Daoy (cell line): ENCODE measurements at places on chromosomes 16 and 17. TPM values are rescaled to one million over a fixed set of nuclear protein-coding genes. Genes with fewer than 3 reads are reported as not detected.
A peak's percentile ranks its signal among the peaks of the same experiment; 100 is the strongest.

The ADAD2 gene
- total RNA-seq, result not detected in 2 replicates

The TP53TG3E gene
- not detected in 2 replicates for total RNA-seq

The IGFBP4 gene
- 67.4 and 68.8 TPM in 2 replicates for total RNA-seq

The UNC13D gene
- 0.06 and 0.86 TPM in 2 replicates for total RNA-seq

The NT5M gene
- total RNA-seq, result 2.7 and 4.2 TPM in 2 replicates

The EVPLL gene
- total RNA-seq, result not detected in 2 replicates

The CDK10 gene
- 9.9 and 11.4 TPM in 2 replicates for total RNA-seq

The MRPL12 gene
- total RNA-seq, result 19.3 and 19.9 TPM in 2 replicates

The FOXJ1 gene
- total RNA-seq, result not detected in 2 replicates

The STH gene
- total RNA-seq, result not detected in 2 replicates

DNA sequence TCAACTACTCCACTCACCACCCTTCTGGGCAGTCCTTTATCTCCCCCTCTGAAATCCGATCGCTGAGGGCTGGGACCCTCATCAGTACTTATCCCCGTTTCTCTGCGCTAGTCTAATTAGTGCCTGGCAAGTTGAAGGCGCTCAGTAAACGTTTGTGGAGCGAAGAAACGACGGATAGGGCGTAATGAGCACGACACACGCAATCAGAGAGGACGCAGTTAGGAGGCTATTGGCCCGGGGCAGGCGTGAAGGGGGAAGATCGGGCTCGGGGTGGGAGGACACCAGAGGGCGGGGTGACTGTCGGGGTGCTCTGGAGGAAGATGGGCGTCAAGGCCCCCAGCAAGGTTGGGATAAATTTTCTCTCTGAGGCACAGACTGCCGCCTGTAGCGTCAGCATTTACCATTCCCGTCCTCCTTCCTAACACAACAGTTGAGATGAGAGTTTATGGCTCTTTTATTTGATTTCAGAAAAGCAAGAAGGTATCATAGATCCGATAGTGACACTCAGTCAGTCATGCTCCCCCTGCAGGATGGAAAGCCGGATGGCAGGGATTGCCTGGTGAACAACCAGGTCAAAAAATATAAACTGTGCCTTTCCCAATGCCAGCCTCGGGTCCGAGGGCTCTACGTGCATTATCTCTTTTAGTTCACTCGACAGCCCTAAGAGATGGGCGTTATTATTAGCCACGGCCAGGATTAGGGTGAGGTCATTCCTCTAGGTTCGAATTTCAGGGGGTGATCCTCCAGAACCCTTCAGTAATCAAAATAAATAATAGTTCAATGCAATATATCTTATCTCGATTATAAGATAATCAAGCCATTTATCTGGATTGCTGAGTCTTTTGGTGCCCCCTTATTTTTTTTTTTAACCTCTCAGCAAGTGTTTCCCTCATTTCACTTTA is 9.5 kb upstream of the ARL4D start:
- peak; percentile 70 for DNase-seq

GRCh38 chr17:37134050-37134449 is 185.3 kb downstream of the AATF start:
- DNase-seq, result no peak

DNA sequence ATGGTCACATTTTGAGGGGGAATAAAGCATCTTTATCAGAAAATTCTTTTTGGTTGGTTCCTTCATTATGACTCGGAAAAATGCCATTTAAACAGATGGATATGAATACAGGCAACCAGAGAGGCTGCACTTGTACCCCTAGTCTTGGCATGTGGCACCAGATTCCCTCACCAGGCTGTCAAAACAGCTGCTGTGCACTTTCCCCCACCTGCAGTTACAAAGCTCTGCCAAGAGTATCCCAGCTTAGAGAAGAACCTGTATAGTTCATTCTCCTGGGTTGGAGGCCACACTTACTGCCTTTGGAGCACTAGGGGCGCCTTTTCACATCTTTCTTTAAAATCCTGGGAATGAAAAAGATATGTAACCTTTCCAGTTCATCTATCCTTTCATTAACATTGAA is 190.3 kb downstream of the KIF2B start:
- no peak for DNase-seq

- no peak for DNase-seq
These were observed 3.8 kb downstream of the RPUSD1 start for GRCh38 chr16:784431-784830.

GRCh38 chr17:62101090-62101489 is 36.0 kb upstream of the MED13 start:
- no peak for DNase-seq

DNA sequence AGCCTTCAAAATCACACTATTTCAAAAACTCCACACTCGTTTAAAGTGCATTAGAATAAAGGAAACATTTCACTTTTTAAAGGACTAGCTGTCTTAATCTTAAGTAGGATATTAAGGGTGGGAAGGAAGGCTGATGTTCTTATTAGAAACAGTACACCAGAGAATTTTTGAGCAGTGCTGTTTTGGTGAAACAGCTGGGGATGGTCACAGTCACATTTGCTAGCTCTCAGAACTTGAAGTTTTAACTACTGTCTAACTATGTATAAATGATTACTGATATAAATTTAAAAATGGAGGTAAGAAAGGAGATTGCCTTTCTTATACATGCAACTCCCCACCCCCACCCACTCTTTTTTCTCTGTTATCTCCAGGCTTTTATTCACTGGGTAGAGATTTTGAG is 38.5 kb upstream of the SLC5A11 start:
- DNase-seq, result no peak

- no peak for DNase-seq
These were observed 5.1 kb upstream of the GNA13 start for GRCh38 chr17:65061646-65062045.

DNA sequence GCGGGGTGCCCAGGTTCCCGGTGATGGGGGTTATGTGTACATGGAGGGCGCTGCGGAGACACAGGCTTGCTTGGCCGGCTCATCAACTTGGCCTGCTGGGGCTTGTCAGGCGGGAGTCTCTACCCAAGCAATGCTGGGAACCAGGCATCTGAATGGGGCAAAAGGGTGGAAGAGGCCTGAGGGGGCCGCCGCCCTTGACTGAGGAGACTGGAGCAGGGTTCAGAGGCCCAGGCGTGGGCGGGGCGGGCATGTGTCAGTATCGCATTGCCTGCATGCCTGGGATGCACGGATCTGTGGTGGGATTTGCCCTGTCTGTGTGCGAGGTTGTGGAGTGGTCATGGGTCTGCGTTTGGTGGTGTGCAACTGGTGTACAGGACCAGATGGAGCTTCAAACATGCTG is 21.1 kb downstream of the ARHGAP23 start:
- peak; percentile 80 for DNase-seq

- no peak for DNase-seq
These were observed 195.5 kb downstream of the RPTOR start for GRCh38 chr17:80740141-80740540.

DNA sequence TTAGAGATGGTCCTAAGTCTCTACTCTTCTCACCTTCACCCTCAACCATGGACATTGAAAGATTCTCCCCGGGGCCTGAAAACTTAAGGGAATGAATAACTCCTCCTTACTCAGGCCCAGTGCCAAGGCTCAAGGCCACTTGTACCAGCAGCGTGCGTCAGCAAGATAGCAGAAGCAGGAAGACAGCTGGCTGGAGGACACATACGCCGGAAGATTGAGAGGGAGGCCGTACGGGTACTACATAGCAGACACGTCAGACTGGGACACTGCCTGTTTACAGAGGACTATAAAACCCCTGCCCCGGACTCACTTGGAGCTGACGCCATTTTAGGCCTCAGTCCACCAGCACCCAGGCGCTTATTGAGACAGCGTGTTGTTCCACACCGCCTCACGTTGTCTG is 75.8 kb upstream of the MED13 start:
- no peak for DNase-seq

DNA sequence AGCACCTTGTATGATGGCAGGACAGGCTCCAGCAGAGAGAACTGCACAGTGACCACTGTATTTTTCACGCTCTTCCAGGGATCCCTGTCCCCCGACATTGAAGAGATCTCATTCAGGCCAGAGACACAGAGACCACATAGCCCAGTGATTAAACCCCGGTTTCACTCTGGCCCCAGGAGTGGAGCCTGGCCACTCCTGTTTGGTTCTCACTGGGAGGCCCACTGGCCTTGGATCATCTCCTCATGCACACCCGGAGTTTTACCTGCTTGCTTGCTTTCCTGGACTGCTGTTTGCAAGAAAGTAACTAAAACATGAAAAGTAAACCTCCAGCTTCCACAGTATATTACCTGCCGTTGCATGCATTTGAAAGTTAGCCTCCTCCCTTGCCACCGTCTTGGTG is 13.2 kb upstream of the CLEC18C start:
- no peak for DNase-seq

DNA sequence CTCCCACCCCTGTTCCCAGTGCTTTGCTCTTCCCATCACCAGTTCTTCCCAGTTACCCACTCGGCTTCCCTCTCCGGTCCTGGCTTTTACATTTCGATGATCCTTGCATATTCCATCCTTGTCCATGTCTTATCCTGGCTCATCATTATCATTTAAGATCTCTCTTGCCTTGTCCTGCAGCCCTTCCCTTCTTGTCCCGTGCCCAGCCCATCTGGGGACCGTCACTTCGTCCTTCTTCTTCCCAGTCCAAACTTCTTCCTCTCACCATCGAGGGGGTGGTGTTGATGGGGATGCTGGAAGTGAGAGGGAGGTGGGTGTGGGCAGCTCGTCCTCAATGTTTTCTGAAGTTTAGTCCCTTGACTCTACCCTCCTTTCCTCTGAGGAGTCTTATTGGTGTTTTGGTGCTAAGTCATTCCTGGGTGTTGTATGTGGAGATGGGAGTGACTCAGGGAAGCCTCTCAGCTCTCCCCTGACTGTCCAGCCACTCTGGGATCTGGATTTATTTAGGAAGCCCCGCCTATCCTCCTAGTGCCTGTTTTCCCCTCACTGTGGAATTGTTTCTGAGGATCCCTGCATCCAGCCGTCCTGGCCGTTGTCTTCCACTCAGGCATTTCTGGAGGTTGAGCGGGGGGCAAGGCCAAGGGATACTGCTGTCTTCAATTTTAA is 975 bp downstream of the SNX29 start:
- DNase-seq, result peak; percentile 63

GRCh38 chr17:33049781-33050414 is 58.3 kb downstream of the SPACA3 start:
- peak; percentile 63 for DNase-seq

GRCh38 chr16:920051-920681 is 50.6 kb downstream of the LMF1 start:
- DNase-seq, result no peak

- peak; percentile 74 for DNase-seq
These were observed 2.1 kb downstream of the SSTR2 start for GRCh38 chr17:73166731-73167581.

DNA sequence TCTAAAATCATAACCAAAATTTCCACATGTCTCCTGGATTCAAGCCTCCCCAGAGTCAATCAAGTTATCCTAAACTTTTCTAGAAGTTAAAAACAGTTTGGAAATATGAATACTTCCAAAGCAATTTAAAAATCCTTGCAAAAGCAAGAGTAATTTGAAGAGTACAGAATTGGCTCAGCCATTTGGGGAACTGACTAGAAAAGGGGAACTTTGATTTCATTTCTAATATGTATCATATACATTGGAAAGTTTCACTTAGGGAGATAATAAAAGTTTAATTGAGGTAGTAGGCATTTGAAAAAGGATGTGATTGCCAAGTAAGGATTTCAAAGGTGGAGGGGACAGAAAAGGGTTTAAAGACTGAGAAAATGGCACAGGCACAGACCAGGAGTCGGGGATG is 9.0 kb upstream of the SLFN12L start:
- no peak for DNase-seq

GRCh38 chr17:1588821-1589585 is 26.4 kb upstream of the PITPNA start:
- no peak for DNase-seq

GRCh38 chr17:19592316-19592715 is 56.2 kb upstream of the ALDH3A2 start:
- no peak for DNase-seq

- no peak for DNase-seq
These were observed 20.7 kb downstream of the ZNF652 start for GRCh38 chr17:49341356-49341755.

GRCh38 chr16:75322740-75323139 is 71.3 kb upstream of the BCAR1 start:
- peak; percentile 69 for DNase-seq

DNA sequence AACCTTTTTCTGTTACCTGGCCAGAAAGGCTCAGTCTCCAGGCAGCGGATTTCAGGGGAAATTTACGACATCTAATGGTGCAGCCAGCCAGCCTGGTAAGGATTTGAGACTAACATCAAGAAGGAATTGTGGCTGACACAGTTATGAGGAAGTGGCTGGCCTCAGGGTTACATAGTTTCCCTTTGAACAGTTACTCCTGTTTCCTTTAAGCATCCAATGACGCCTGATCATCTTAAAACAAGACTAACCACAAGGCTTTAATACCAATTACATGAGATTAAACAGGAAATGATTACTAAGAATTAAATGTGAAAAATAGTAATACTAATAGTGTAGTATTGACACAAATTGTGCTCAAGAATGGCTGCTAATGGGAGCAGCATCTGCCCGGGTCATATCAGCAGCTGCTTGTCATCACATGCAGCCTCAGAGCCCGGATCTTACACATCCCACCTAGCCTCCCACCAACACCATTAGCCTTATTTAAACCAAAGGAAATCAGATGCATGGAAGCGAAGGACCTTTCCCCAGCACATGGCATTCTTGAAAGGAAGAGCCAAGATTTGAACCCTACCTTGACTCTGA is 431.8 kb downstream of the PMP22 start:
- peak; percentile 54 for DNase-seq

DNA sequence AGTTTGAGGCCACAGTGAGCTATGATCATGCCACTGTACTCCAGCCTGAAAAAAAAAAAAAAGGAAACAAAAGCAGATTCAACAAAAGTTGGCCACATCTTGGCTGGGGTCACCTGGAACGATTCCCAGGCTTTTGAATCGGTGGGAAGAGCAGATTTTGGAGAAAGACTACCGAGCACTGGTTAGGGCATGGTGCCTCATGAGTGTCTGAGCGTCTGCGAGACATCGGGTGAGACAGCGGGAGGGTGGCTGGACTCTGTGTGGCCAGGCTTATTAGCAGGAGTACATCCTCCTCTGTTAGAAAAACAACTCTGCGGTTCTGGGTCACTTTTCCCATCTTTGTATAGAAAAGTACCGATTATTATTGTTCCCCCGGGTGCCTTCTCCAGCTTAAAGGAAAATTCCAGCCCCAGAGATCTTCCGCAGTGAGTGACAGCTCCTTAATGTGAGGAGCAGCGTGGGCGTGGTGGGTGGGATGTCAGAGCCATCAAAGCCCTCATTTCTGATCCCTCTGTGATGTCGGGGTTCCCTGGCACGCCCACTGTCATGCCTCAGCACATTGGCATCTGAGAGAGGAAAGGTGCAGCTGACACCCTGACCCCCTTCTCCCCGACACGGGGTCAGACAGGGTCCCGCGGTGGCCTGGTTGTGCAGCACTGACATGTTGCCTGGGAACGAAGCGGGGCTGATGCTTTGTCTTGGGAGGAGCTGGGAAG is 6.9 kb downstream of the RGS9 start:
- no peak for DNase-seq

GRCh38 chr16:89049484-89050118 is 44.1 kb upstream of the ACSF3 start:
- DNase-seq, result no peak

DNA sequence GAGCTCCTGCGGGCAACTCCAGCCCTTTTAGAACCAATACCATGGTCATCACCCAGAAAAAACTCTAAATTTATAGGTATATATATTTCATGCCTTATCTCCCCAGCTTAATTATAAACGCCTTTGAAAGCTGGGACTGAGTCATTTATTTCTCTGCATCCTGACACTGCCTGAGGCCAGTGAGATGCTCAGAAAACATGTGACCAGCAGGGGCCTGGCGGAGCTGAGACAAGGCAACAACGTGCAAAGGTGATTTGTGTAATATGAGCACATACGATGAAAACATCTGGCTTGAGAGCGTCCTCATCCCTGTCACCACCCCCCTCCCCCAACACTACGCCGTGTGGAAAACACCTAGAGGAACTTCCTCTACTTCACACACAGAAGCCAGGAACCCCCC is 22.7 kb downstream of the NXN start:
- DNase-seq, result peak; percentile 55
